NCI-H2029 (cell line): ENCODE measurements at places on chromosomes 1 and 21.

DNA sequence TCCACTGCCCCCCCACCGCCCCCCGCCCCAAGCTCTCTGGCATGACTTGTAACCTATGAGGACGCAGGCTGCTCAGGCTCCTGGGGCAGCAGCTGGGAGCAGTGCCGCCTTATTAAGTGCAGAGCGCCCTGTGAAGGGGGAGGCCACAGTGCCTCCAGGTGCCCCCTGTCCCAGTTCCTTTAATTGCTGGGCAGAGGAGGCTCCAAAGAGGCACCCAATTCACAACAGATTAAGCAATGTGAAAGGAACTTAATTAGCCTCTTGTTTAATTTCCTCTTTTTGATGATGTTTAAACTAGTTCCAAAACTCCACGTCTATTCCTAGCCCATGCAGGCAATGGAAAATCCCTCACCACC, 3.0 kb downstream of the RXFP4 start:
- DNase-seq, result no peak

- DNase-seq, result peak; percentile 9
Observed at GRCh38 chr1:36323636-36324352, at the start of gene EVA1B. Gene EVA1B (minus strand): TSS chr1:36323645. CDS start chr1:36323037, 608 bp downstream.

- DNase-seq, result peak; percentile 57
Observed at GRCh38 chr1:76764638-76765454, 102.4 kb upstream of the ST6GALNAC5 start.

DNA sequence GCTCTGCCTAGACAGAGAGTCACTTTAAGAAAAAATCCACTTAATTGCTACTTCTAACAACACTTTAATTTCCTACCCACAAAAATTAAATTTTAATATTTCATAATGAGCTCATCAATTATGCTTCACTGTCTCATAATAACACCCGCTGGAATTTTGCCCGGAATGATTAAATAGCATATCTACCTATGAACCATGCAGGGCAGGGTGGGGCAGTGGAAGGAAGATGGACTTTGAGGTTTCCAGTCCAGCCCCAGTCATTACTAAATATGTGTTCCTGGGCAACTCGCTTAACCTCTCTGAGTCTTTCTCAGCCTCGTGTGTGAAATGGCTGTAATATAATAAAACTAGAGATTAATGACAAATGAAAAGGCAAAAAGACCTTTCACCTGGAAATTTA, 32.8 kb upstream of the SLC45A1 start:
- DNase-seq, result no peak

DNA sequence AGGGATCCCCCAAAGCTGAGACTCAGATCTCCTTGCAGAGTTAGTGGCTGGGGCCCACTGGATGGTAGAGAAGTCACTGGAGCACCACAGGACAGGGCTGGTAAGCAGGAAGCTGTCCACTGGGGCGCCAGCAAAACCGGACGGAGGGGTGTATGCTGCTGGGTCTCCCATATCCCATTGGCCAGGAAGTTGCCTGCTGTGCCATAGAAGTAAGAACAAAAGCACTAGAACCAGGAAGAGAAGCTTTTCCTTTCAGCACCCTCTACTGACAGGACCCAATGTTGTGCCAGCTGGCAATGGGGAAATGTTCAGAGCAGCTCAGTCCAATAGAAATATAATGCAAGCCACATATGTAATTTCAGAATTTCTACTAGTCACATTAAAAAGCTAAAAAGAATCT, 146.6 kb downstream of the SPATA46 start:
- DNase-seq, result peak; percentile 37

- DNase-seq, result no peak
Observed at GRCh38 chr1:201789245-201789644, 39.7 kb upstream of the IPO9 start.

GRCh38 chr1:29653034-29653810, 416.9 kb downstream of the PTPRU start:
- DNase-seq, result no peak

- no peak for DNase-seq
Observed at GRCh38 chr1:231487019-231487418, 41.5 kb upstream of the TSNAX start.
